ENCODE measurements at places on chromosomes 2 and 18. TPM values are rescaled to one million over a fixed set of nuclear protein-coding genes. Genes with fewer than 3 reads are reported as not detected.

GRCh38 chr18:56257205-56257604, 381.2 kb downstream of the TXNL1 start:
- DNase-seq: no peak

DNA sequence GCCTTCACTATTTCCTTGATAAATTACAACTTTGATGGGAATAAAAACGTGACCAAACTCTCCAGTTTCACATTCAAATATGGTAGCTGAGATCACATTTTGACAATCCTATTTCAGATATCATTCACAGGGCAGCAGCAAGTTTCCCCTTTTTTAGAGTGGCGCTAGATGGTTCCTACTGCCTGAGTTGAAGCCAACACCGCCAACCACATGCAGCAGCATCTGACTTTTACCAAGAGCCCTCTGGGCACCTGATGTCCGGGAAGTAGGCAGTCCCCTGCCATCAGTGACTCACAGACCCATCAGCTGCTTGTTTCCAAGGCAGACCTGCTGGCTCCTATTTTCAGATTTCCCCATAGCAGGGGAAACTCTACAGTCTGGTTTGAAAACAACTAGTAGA, 4.0 kb upstream of the MREG start:
- DNase-seq: no peak

DNA sequence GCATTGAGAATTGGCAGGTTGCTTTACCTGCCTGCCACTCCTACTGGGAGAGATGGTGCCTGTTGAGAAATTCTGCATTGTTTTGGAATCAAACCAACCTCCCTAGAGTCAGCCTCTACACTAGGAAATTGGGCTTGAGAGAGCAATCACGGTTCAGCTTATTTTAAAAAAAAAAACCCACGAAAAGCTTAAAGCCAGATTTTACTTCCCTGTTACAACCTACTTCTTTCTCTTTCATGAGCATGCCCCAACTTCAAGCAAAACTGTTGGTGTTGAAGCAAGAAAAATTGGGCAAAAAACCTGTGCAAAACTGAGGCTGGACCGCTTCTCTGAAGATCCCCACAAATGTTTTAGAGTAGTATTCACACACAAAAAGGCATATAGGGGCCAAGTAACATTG, 134.6 kb upstream of the ZEB2 start:
- DNase-seq: no peak

DNA sequence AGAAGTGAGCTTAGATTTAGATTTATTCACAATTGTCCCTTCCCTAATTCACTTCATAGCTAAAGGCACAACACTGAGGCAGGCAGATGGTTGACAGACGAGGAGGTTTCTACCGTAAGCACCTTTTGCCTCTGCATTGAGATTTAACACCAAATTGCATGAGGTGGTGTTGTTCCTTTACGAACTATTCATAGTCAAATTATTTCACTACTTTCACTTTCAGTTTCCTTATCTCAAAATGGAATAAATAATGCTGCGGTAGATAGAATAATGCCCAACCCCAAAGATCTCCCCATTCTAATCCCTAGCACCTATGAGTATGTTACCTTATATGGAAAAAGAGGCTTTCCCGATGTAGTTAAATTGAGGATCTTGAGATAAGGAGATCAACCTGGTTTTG, 58.9 kb upstream of the LINC00305 start:
- DNase-seq: no peak

GRCh38 chr2:211955648-211956047, 583.0 kb downstream of the ERBB4 start:
- no peak for DNase-seq

DNA sequence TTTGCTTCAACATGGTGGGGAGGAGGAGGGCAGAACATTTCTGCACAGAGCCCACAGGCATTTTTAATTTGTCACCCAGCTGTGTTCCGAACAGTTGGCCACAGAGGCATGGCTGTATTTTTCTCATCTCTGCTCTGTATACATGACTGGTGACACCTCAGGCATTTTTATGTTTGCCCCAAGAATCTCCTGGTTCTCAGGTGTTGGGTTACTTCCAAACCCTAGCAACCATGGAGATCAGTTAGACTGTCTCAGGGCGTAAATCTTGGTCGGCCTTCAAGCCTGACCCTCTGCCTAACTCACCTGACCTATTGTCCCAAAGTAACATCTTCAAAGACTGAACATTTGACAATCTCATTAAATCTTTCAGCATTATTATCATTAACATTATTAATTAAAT, 100.0 kb downstream of the ABCA12 start:
- no peak for DNase-seq

- no peak for DNase-seq
These were observed 14.7 kb downstream of the NRP2 start for GRCh38 chr2:205696927-205697441.

GRCh38 chr2:46812361-46813019, 103.1 kb downstream of the MCFD2 start:
- no peak for DNase-seq

- DNase-seq: peak; percentile 93
These were observed 109.5 kb downstream of the CDC42EP3 start for GRCh38 chr2:37561615-37562569.

- DNase-seq: no peak
These were observed 281.5 kb downstream of the AFF3 start for GRCh38 chr2:99860720-99861375.

GRCh38 chr2:151774506-151774905, 40.2 kb upstream of the NEB start:
- DNase-seq: peak; percentile 22

Gene ASIC4
- polyA plus RNA-seq: not detected

DNA sequence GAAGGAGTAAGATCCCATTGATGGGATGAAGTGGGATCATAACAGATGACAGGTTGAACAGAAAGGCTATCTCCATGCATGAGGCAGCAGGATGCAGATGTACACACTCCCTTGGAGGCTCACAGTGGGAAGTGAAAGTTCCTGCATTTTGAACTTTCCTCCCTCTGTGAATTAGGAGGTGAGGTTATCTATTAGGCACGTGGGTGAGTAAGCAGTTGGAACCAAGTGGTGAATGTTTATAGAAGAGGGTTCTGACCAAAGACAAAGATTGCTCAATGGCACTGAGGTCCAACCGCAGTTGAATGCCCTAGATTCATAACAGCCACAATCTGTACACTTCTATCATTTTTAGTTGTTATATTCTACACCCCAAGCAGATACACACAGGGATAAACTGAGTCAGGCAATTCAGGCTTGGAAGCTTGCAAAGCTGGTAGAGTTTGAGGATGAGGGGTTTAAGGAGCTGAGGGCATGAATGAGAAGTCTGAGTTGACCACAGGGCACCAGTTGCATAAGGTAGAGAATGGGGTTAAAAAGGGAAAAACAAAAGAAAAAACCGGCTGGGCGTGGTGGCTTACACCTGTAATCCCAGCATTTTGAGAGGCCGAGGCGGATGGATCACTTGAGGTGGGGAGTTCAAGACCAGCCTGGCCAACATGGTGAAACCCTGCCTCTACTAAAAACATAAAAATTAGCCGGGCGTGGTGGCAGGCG, 7.1 kb upstream of the KCMF1 start:
- no peak for DNase-seq

DNA sequence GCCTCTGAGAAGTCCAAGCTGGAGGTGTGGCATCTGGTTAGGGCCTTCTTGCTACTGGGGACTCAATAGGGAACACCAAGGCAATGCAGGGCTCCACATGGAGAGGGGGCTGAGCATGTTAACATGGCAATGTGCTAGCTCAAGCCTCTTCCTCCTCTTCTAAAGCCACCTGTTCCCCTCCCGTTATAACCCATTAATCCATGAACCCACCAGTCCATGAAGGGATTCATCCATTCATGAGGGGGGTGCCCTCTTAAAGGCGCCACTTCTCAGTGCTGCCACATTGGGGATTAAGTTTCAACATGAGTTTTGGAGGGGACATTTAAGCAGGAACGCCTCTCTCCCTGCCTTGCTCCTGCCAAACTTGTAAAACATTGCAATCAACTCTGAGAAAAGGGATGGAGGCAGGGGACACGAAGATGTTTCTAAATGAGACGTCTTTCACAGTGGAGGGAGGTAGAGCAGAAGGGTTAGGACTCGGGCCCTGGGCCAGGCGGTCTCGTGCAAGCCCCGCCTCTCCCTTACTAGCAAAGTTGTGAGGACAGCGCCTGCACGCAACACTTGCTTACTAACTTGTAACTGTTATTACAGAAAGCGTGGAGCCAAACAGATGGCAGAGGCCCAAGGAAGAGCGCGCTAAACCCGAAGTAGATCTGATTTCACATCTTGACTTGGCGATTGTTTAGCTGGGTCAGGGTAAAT, 118.2 kb upstream of the ZNF516 start:
- no peak for DNase-seq

Gene LRRTM4
- polyA plus RNA-seq: not detected

GRCh38 chr2:219430633-219431615, 3.7 kb upstream of the SPEG start:
- no peak for DNase-seq

Gene CXCR2
- polyA plus RNA-seq: 0.18 TPM

Gene RUFY4
- polyA plus RNA-seq: not detected

Gene B4GALT6
- 2.3 TPM for polyA plus RNA-seq
